ENCODE measurements at places on chromosomes 2 and 18.

DNA sequence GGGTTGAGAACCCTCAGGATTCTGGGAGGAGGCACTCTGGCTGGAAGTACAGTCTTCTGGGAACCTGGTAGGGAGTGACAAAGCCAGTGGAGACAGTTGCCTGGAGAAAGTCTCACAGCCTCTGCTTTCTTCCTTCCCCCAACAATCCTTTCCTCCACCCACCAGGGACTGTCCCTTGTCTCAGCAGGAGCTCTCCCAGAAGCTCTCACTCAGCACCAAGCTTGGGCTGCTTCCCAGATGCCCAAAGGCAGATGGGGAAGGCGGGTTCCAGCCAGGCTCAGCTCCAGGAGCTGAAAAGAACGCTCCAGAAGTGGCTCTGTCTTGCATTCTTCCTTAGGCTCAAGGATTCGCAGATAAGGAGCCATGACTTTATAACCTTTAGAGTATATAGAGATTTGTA is 7.6 kb upstream of the NAGK start:
- DNase-seq, result no peak

GRCh38 chr2:73018188-73018825 is 53.2 kb downstream of the SFXN5 start:
- DNase-seq, result no peak

GRCh38 chr2:190987116-190987515 is 26.9 kb downstream of the STAT1 start:
- no peak for DNase-seq

- DNase-seq, result no peak
Observed at GRCh38 chr2:217149087-217149660, 289.3 kb upstream of the TNP1 start.

- no peak for DNase-seq
Observed at GRCh38 chr2:239756790-239757760, 268.1 kb downstream of the NDUFA10 start.

GRCh38 chr2:2740238-2740775 is 409.2 kb upstream of the MYT1L start:
- DNase-seq, result no peak

GRCh38 chr2:224126440-224126839 is 87.4 kb upstream of the SERPINE2 start:
- no peak for DNase-seq

GRCh38 chr18:57137847-57138246 is 9.0 kb upstream of the BOD1L2 start:
- DNase-seq, result no peak

DNA sequence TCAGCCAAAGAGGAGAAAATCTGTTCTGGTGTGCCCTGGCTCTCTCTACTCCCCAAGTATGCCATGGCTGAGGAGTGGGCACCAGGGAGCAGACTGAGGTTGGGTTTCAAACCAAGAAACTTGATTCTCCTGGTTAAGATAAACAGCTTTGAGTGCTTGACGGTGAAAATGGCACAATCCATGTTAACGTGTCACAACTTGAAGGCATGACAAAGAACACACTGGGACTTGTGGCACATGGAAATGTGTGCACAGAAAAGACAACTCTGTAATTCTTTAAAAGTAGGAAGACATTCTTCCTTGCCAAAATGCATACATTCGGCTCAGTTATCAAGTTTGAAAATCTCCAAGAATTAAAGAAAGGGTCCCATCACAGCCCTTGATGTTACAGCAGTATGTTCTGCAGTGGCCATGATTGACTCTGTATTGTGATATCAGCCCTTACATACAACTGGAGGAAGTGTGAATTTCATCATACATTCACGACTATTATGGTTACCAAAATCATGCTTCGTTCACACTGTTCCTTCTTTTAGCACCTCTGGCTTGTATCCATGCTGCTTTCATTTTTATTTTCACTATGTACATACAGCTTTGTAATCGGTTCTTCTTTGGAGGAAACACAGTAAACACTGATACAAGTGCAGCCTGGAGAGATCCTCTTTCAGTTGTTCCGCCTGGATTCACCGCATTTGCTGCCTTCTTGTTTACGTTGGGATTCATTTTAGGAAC is 15.6 kb upstream of the ACTG2 start:
- no peak for DNase-seq

GRCh38 chr2:106358081-106358480 is 110.1 kb downstream of the RGPD3 start:
- DNase-seq, result no peak

DNA sequence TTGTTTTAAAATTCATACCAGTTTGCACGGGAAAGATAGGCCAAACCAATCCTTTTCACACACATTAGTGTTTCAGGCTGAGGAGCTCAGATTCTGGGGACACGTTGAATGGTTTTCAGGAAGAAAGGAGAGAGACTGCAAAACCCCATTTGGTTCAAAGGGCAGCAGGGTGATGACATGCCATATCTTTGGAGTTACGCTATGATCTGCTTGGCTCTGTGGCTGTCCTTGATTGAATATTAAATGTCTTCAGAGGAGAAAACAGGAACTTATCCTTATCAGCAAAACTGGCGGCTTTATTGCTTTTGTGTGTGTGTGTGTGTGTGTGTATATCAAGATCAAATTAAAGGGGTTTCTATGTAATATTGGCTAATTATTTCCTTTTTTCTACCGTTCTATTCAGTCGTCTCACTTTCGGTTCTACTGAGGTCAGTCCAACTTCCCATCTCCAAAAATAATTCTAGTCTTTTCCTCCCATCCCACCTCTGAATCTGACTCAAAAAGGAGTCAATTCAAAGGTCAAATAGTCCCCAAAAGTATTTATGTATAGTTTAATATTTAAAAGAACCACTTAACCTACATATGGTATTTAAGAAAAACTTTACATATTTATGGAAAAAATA is 292.9 kb upstream of the CCDC68 start:
- no peak for DNase-seq

GRCh38 chr2:238897122-238897880 is 49.4 kb downstream of the TWIST2 start:
- DNase-seq, result no peak

GRCh38 chr2:31219131-31219969 is 2.0 kb upstream of the CAPN14 start:
- DNase-seq, result no peak

GRCh38 chr2:145753966-145754365 is 1234.0 kb upstream of the ZEB2 start:
- no peak for DNase-seq

- DNase-seq, result no peak
Observed at GRCh38 chr18:62366992-62367391, 41.9 kb downstream of the TNFRSF11A start.

DNA sequence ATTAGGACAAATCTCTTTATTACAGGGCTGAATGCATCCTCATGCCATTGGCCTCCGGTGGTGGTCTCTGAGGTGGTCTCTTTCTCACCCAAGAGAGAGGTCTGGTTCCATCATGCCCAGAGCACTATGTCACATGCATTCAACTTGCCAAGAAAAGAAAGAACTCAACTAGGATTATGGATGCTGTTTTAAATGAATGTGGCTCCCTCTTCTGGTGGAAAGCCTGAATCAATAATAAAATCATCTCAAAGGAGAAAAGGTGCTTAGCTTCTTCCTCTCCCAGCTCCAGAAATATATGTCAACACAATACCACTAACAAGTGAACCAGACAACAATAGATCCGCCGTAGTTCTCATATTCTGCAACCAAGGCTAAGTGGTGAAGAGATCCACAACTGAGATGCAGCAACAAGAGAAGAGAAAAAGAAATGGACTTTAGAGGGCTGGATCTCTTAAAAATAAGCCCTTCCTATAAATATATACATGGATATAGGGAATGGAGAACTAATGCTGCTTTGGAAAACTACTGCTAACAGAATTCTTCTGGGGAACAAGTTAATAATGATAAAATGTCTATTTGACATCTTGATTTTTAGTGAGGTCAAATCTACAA is 396.8 kb downstream of the NCKAP5 start:
- no peak for DNase-seq

DNA sequence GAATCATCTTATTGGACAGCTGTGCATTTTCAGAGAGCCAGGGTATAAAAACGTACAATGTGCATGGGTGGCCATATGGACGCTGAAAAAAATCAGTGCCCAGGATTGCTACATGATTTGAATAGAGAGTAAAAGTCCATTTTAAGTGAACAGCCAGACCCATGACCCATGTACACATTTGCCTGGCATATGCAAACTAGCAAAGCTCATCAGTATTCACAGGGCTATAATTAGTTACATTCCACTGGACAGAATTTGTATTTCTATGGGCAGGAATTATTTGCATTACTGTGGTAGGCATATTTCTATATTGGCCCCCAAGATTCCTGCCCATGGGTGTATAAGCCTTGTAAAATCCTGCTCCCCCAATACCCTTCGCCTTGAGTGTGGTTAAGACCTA is 78.8 kb downstream of the PTH2R start:
- no peak for DNase-seq

DNA sequence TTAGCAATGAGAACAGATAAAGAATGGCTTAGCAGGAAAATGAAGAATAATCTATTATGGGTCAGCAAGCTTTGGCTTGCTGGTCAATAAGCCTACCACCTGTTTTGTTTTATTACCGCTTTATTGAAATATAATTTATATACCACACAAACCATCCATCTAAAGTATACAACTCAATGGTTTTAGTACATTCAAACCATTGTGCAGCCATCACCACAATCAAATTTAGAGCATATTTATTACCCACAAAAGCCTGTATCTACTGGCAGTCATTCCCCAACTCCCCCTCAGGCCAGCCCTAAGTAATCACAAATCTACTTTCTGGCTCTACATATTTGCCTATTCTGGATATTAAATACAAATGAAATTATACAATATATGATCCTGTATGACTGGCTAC is 17.2 kb downstream of the PPP3R1 start:
- DNase-seq, result no peak

- no peak for DNase-seq
Observed at GRCh38 chr2:3186766-3187165, 190.9 kb downstream of the EIPR1 start.

DNA sequence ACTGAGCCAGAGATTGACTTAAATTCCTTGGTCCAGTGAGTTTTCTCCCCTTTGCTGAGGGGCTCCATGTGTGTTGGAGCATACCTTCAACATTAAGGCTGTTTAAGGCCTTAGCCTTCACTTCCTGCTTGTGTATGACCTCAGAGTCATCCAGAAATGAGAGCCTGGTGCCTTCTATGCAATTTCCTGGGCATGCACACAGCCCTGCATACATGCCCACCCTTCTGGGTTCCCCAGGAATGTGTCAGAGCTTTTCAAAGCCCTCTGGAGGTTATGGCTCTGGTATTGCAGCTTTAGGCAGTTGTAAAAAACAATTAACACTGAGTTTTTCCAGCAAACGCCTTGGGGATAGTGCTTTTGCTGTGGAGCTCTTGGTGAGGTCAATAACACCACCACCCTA is 16.7 kb downstream of the IL1R1 start:
- DNase-seq, result no peak

DNA sequence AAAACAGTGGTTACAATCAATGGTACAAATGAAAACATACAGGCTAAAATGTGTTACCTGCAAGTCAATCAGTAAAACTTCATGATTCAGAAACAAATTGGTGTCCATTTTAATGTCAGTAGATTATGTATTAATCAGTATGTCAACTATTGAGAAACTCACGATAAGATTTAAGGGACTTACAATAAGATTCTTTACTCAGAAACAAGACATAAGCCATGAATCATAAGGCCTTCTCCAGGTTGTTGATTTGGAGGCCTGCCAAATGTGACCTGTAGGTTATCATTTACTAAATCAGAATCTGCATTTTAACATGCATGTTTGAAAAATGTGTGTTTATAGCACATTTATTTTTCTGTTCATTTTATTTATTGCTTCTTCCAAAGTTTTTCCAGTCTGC is 623.1 kb downstream of the CCDC85A start:
- DNase-seq, result no peak

- DNase-seq, result no peak
Observed at GRCh38 chr18:21684731-21685130, 19.8 kb downstream of the ABHD3 start.

DNA sequence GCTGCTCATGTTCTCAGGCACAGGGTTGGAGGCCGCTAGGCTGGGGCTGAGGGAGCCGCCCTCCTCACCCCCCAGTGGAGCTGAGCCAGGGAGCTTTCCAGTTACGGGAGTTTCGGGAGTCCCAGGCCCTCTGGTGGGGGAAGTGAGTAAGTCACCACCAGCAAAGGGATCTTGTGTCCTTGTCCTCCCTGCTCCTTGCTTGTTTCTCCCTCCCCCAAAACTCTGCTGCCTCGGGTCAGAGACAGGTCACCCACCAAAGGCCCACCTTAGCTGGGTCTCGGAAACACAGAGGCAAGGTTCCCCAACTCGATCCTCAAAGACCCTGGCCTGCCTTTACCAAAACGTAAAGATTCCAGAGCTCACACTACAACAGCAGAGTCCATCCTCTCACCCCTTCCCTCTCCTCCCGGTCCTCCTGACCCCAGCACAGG is 60.5 kb upstream of the POMC start:
- DNase-seq, result no peak

GRCh38 chr2:39107156-39107555 is 13.7 kb downstream of the SOS1 start:
- DNase-seq, result peak; percentile 18

DNA sequence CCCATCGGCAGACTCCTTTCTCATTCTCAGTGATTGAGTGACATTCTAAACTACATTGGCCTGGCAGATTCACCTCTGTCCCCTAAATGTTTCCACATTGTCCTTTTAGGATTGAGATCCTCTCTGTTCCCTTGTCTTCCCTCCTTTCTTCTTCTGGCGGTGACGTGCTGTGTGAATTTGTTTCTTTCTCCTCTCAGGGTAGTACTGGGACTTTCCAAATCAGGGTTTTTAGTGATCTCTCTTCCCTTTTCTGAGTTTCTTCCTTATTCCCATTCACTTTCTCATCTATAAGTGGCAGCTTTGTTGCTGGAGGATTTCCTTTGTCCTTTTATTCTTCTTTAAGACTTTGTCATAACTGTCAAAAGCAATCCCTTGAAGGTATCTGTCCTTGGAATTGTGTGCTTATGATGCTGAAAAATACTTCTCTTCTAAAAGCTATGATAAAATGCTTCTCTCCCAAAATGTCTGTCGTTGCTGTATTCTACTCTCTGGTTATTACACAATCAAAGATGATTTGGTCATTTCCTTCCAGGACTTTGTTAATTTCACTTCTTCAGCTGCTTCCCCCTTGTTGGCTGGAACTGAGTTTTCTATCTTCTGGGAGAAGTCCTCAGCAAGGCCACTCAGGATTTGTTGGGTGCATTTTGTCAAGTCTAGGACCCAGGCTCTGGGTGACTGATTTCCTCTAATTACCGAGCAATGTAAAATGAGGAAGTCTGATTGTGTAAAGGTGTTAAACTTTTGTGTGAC is 4.9 kb upstream of the IL1B start:
- DNase-seq, result no peak

DNA sequence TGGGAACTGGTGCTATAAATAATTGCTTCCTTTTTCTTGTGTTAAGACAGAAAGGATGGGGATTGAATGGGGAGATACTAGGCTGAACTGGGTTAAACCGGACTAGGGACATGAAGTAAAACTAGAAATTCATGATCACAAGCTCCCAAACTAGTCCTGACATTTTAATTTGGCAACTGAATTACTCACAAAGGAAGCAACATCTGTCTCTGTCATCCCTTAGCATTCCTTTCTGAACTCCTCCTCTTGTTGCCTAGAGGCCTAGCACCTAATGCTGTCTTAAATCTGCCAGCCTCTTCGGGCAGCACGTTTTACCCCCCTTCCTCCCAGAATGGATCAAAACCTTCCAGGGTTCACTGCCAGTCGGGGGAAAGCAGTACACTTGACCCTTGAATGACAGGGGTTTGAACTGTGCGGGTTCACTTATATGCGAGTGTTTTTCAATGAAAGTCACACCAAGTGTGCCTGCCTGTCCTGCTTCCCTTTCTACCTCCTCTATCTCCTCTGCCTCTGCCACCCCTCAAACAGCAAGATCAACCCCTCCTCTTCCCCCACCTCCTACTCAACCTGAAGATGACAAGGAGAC is 8.2 kb downstream of the KCTD1 start:
- DNase-seq, result no peak

GRCh38 chr18:11760498-11761167 is 71.6 kb downstream of the GNAL start:
- no peak for DNase-seq

Measured in NCI-H1417 treated with DMSO at 0.1 percent for 48 hours (cell line).